Globus pallidus (tissue), 1 donor: ENCODE measurements at places on chromosomes 2 and 18.

- no peak for DNase-seq
These were observed 55.6 kb downstream of the VIL1 start for GRCh38 chr2:218474527-218474926.

DNA sequence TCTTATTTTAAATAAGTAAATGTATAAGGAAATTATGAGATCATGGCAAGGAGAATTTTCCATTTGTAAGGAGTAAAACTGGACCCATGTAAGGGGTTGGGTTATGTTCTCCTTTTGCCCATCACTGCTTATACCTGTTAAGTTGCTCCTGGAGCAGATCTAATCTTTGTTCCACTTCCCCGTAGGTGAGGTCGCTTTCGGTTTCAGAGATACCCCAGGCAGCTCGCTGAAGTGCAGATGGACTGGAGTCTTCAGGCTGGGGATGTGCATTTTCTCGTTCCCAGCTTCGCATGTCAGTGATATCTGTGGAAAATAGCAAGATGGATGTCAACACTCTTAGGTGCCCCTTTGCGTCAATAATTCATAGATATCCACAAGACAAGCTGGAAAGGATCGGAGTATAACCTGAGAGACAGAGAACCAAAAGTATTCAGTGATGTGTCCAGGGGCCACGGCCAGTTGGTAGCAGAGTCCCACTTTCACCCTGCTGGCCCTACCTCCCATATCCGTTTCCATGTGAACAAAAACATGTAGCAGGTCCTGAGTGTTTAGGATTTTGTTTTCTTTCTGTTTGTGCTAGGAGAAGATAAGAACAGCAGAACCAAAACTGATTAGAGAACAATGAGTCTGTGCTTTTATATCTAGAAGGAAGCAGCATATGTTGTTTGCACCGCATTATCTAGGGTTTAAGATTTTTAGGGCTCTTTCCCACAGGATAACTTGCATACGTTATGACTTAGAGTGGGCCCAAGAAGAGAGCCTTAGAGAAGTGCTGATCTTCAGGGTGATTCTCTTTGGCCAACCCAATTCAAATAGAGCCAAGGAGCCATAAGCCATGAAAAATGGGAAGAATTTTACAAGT is 36.0 kb downstream of the GCA start:
- DNase-seq: no peak

GRCh38 chr18:56982766-56983165 is 164.1 kb upstream of the BOD1L2 start:
- peak; percentile 31 for DNase-seq

GRCh38 chr2:46870051-46870839 is 45.4 kb downstream of the MCFD2 start:
- no peak for DNase-seq

GRCh38 chr2:222713002-222713401 is 41.5 kb downstream of the MOGAT1 start:
- no peak for DNase-seq

GRCh38 chr2:240457223-240458043 is 22.0 kb downstream of the GPC1 start:
- DNase-seq: no peak

DNA sequence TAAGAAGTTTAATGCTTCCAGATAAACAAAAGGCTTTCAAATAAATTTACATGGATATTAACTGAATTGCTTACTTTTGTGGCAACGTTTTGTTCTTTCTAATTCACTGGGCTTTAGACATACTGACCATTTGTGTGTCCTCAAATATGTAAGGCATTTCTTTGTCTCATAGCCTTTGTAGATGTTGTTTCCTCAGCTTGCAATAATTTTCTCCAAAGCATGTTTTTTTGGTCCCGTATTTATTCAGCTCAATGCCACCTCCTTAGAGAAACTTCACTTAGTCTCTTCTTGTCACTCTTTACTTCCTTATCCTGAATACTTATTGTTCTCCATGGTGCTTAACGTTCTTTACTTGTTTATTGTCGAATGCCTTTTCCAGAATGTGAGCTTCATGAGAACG is 98.5 kb downstream of the NUP35 start:
- DNase-seq: no peak

GRCh38 chr2:43818761-43819160 is 19.9 kb downstream of the ABCG5 start:
- no peak for DNase-seq

DNA sequence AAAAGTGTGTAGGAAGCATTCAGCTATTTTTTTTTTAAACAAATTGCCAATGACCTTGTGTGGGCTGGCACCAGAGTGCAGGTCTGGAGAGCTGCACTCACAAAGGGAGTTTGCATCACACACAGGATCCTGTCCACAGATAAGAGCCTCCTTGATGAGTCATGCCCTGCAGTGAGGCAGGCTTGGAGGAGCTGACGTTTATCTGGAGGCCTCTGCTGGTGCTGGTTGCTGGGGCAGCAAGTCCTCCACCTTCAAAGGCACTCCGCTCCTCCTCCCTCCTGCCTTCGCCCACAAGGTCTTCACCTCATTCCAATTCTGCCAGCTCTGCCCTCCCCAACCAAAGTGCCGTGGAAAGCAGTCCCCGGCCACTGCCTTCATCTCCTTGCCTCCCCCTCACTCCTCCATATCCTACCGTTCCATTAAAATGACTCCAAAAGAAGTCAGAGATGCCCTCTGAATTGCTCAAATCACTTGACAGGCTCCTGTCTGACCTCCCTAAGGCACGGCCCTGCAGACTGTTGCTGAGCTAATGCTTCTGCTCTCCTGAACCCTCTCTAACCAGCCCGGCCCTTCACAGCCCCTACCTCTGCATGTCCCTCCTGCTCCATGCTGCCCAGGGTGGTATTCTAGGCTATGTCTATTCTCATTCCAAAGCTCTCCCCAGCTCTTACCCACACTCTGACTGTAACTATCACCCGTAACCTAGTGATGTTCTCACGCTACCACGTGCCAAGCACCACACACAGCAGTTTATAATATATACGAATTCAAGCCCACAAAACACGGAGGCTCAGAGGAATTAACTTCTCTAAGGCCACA is 30.9 kb downstream of the LONRF2 start:
- no peak for DNase-seq

- no peak for DNase-seq
These were observed 446 bp downstream of the COPS9 start for GRCh38 chr2:240135706-240136012.

DNA sequence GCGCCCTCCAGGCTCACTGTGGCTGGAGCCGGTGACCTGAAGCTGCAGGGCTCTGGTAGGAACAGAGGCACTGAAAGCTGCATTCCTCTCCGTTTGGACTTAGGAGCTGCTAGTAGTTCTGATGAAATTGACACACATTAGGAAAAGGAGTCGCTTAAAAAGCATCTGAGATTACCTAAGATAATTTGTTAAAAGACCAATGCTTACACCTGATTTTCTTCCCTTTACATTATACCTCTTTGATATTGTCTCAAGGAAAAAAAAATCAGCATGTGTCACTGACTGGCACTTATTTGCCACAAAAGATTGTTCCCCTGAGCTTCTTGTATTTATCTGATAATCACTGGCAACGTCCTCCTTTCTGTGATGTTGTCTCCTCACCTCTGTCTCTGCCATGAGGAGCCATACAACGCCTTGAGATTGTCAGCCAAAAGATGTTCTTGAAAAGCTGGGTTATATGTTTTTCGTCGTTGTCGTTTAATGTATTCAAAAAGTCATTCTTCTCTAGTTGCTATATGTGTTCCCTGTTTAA is 618 bp upstream of the CHN1 start:
- DNase-seq: no peak

DNA sequence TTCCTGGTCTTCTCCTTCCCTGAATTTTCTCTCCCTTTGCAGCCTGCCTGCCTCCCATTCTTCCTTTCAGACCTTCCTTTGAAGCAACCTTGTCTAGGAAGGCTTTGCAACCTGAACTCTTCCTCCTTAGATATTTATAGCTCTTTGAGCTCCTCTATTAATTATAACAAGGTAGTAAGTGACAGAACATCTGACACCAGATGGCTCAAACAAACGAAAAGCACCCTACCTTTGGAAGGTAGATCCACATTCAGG is 57.2 kb upstream of the SLC1A4 start:
- no peak for DNase-seq

DNA sequence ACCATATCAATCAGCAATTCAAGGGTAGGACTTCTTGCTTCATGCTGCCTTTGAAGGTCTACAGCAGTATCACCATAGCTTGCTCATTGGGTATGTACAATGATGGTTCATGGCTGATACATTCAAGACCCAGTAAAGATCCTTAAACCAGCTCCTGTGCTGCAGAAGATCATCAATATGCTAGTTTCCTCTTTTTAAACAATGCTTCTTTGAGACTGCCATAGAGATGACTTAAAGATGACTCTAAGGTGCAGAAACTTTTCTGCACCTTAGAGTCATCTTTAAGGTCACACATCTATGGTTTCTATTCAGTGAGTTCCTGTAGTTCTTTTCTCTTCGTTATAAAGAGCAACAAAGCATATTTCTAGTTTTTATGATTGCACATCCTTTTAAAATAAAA is 102.8 kb upstream of the KLHL14 start:
- DNase-seq: no peak

- no peak for DNase-seq
These were observed 13.8 kb downstream of the HJURP start for GRCh38 chr2:233840520-233840919.

DNA sequence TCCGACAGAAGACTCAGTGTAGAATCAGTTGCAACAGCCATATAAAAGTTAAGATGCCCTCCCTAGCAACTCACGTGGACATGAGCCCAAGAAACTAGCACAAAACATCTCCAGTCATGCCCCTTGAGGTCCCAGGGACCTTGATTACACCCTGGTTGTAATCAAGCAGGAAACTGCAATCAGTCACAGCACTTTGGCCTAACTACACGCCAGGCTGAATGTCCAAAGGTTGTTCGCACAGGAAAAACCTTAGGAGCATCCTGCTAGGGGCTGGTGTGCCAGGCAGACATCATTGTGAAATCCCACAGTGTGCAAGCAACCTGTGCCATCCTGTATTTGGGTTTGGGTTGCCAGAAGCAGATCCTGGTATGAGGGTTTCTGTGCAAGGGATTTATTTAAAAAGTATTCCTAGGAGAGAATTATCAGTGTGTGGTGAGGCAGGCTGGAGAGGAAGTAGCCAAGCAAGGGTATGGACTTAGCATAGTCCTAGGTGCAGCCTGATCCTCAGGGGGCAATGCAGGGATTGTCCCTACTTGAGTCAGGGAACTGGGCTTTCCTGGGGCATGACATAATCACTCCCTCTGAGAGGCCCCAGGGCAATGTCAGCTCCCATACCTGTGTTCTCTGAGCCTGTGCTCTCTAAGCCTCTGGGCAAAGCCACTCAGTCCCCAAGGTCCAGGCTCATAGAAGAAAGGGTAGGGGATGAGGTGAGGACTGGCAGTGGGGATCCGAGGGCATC is 17.8 kb upstream of the SULT1C2 start:
- DNase-seq: no peak

- DNase-seq: no peak
These were observed 18.2 kb downstream of the ACVR1 start for GRCh38 chr2:157857881-157858280.

DNA sequence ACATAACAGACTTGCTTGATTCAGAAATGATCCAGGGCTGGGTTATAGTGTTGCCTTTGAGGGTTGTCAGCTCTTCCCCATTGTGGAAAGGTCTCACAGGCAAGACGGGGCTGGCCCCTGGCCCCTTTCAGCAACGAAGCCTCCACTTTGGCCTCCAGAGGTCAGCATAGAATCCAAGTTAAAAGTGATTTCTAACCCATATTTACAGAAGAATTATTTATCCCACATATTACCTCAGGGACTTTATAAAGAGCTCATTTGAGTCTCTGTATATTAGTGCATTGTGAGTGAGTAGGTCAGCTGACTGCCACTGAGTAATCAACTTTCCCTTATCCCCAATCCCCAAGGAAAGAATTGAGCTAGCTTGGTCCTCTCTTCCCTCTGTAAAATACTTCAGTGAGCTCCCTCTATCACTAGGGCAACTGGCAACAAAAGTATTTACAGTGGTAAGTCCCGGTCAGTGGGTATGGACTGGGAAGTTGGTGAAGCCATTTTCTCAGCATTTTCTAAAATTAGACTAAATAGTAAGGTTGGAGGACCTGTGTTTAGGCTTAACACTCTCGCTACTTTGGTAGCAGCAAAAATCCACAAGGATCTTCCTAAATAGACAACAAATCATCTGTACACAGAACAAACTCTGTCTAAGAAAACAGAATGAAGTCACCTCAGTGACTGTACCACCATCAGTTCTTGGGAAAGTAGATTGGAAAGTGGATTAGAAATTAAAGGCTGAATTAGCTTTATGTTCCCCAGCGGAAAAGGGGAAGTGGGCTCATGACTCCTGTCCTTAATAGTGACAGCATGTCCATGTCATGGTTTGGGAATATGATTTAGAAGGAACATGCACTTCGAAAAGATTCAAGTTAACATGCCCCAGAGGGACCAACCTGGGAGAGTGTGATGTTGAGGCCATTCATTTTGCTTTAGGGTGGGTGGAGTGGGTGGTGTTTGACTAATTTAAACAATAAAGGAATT is 171.0 kb upstream of the SIX3 start:
- no peak for DNase-seq

GRCh38 chr2:185793532-185794345 is 55.1 kb downstream of the FSIP2 start:
- no peak for DNase-seq

DNA sequence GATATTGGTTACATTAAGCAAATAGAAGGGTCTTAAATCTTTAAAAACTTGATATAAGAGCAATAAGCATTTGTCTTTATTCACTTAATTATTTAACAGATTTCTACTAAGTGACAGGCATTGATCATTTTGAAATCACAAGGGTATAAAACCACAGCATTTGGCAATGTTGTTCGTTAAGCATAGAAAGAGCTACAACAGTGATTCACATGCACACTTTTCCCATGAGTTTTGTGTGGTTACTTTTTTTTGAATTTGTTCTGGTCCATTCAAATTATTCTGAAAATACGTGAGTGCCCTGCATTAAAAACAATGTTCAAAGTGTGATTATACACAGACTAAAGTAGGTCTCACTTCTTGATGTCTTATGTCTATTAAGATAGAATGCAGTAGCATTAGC is 52.2 kb downstream of the LYPD6B start:
- DNase-seq: no peak

- DNase-seq: no peak
These were observed 1531.7 kb upstream of the PIK3C3 start for GRCh38 chr18:40423291-40423690.

DNA sequence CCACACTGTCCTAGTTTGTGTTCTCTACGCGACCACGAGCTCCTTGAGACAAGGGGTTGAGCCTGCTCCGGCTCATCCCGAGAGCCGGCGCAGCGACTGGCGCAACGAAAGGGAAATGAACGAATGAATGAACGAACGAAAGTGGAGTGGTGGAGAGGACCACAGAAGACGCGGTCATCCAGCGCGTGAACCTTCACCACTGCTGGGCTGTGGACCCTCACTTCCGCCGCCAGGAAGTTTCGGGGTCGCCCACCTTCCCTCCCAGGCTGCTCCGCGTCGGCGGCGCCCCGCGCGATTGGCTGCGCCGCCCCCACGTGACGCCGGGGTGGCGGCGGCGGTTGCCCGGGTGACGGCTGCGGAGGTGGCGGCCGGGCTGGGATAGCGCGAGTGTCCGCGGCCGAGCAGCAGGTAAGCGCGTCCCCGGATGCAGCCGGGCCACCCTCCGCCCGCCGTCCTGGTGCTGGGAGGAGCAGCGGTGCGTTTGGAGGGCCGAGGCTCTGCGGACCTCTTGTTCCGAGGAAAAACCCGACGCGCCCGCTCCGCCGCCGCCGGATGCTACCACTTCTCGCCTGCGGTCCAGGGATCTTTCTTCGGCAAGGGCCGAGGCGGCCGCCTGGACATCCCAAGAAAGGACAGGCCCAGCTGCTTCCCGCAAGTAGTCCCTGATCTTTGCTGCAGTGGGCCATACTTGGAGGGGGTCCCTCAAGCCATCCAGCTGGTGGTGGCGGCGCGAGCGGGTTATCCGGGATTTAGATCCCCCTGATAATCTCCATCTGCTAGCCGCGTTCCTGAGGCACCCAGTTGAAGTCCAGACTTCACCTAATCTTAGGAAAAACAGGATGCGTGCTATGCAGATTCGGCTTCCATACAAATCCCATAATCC is at the start of gene ARMC9:
TSS of gene ARMC9 (plus strand) at position 341 of the 883 bp plus-strand sequence. CDS start 7,608 bp downstream, outside the sequence.
- peak; percentile 61 for DNase-seq
